Ovary (tissue), 10 donors: ENCODE measurements at places on chromosomes 3 and 15.

DNA sequence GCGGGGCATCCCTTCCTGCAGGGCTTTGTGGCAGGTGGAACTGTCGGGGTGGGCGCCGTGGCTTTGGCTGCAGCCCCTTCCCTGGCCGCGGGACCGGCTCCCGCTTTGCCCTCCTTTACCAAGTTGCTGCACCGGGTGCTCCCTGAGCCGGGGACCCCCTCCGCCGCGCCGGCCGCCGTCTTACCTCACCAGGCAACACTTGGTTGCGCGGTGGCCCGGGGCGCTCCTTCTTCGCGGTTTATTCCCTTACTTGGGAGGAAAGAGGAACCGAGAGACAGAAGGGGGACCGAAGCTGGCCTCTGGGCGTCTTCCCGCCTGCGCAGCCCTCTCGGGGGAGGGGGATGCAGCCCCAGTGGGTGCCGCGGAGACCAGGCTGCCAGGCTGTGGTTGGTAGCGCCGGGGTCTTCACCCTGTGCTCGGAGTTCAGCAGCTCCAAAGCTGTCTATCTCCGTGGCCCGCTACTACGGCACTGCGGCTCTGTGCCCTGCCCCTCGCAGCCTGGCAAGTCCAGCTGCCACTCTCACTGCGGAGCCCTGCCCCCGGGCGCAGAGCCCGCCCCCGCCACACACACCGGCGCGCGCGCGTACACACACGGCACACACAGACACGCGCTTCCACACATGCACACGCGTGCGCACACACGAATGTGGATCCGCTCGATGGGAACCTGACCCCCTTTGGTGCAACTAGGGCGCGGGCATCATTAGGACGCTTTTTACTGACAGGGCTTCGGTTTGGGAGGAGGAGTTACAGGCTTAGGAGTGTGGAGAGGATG, at the start of gene DGKG:
Gene DGKG (minus strand): TSS at position 473 of the 775 bp plus-strand sequence. CDS start 41,775 bp downstream, outside the sequence.
- DNase-seq = peak; percentile 46

DNA sequence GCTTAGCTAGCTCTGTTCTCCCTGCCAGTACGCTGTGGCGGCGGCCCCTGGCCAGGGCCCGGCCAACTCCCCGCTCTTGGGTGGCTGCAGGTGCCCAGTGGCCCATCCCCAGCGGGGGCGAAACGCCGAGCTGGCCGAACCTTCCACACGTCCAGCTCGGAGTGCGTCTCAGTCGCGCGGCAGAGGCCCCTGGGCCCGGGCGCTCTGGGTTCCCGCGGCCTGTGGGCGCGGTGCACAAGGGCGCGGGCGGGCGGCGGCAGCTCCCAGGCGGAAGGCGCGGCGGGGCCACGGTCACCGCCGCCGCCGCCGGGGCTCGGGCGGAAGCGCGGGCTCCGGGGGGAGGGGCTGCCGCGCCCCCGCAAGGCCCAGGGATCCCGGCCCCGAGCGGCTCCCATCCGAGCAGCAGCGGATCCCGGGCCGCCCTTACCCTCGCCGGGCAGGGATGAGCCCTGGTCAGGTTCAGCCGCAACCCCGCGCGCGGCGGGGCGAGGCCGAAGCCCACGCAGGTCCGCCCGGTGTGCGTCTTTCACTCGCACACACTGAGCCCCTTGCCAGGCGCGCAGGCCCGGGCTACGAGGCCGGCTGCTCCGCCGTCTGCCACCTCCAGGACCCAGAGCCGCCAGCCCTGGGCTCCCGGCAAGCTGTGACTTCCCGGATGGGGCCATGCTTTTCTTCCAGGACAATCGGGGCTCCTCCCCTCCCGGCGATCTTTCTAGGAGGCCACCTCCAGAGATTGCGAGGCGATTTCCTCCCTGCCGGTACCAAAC, 54.2 kb downstream of the CCDC54 start:
- peak; percentile 72 for DNase-seq

GRCh38 chr3:94716326-94717018, 653.6 kb downstream of the NSUN3 start:
- DNase-seq = no peak

DNA sequence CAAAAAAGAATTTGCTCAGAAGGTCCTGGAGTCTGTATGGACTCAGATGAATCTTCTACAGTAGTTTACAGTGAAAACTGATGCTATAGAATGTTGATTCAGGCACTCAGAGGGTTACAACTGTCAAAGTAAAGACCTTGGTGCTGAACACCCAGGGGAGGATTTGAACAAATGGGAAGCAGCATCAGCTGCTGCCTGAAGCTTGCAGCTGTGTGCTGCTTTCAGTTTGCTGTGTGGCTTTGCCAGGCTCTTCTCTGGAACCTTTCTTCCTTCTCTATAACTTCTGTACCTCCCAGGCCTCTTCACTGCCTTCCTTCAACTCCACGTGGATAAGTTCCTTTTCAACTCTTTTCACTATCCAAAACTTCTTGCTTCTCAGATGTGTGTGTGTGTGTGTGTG, 214.2 kb downstream of the GRM7 start:
- DNase-seq = no peak

GRCh38 chr15:67758619-67759300, 66.5 kb upstream of the SKOR1 start:
- no peak for DNase-seq

DNA sequence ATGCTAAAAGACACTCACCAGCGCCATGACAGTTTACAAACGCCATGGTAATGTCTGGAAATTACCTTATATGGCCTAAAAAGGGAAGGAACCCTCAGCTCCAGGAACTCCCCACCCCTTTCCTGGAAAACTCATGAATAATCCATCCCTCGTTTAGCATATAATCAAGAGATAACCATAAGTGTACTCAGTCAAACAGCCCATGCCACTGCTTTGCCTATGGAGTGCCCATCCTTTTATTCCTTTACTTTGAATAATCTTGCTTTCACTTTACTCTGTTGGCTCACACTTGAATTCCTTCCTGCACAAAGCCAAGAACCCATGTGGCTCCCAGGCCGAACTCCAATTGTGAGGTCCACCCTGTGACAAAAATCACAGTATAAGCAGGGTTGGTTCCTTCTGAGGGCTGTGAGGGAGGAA, 19.1 kb upstream of the FSTL1 start:
- DNase-seq = no peak

- no peak for DNase-seq
These were observed 329.8 kb upstream of the RASGRP1 start for GRCh38 chr15:38894243-38894948.
